Choroid plexus epithelial cell (primary cell): ENCODE measurements at places on chromosomes 13 and 19.

- DNase-seq: peak; percentile 76
Measured at GRCh38 chr13:45441633-45442032, 23.1 kb upstream of the COG3 start.

GRCh38 chr13:32165796-32166195 lies 134.2 kb downstream of the FRY start:
- DNase-seq: no peak

DNA sequence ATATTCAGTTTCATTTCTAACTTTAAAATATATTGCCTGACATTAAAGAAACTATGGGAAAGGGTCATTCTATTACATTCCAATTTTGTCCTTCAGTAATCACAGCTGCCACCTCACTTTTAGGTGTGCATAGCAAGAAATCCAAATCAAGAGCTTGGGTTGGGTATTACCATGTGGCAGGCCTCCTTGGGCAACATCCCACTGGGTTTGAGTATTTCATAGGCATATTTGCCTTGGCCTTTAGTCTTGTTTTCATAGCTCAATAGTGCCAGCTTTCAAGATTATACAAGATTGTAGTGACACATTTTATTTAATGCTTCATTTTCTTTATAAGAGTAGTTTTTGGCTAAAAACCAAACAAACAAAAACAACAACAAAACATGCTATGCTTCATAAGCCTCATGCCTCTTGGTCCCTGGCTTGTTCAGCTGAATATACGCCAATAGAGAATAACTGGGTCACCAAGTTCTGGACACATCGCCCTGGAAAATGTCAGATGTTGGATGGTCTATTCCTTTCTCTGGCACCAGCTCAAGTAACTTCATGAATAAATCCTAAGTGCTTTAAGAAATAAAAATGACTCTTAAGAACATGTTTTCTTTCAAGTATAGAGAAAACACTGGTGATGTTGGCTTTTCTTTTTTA lies 167.4 kb upstream of the STARD13 start:
- DNase-seq: no peak

DNA sequence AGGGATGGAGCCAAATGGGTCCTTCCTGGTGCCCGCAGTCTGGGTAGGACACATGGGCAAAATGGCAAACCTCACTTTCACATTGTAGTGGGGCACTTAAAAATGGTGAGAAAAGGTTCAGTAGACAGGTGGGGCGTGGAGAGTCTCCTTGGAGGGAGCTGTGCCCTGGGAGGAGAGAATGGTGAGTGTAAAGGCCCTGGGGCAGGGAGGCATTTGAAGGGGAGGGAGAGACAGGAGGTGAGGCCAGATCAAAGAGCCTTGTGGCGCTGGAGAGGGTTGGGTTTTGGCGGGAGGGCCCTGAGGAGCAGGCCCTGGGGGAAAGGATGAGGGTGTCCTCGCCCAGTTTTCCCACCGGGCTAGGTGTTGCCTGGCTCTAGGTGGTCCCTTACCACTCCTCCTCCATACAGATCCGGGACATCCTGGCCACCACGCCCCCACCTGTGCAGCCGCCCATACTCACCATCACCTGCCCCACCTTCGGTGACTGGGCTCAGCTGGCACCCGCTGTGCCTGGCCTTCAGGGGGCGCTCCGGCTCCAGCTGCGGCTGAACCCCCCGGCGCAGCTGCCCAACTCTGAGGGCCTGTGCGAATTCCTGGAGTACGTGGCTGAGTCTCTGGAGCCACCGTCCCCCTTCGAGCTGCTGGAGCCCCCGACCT lies 6.3 kb downstream of the MAP1S start:
- DNase-seq: no peak

- DNase-seq: no peak
Measured at GRCh38 chr19:55303477-55303876, 19.7 kb downstream of the BRSK1 start.

DNA sequence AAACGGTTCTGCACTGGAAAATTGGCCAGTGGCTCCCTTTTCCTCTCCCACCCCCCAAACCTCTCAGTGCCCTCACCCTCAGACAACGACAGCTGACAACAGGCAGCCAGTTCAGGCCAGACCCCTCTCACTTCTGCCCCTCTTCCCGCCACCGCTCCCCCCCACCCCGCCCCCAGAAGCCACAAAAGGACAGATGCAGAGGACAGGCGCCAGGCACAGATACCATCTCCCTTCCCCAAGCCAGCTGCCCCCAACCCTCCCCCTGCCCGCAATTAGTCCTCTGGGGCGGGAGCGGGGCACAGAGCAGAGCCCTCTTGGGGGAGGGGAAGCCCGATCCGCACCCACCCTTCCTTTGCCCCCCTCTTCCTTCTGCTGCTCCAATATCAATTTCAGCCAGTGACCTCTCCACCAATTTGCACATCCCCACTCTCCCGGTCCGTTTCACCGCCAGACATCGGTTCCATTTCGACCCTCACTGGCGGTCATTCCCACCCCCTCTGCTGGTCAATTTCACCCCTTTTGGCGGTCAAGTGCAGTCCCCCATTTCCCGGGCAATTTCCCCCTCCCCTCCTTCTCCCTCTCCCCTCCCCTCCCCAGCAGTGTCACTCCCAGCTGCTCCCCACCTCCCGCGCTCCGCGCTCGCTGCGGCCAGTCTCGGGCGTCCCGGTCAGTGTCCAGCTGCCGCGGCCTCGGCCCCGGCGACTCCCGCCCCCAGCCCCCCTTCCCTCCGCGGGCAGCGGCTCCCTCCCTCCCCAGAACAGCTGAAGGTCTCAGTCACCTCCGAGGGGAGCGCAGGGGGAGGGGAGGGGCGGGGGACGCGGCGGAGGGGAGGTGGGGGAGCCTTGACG lies at the start of gene SHD:
SHD (plus strand) TSS at position 848 of the 848 bp plus-strand sequence. CDS start 798 bp downstream, outside the sequence.
- DNase-seq: no peak

DNA sequence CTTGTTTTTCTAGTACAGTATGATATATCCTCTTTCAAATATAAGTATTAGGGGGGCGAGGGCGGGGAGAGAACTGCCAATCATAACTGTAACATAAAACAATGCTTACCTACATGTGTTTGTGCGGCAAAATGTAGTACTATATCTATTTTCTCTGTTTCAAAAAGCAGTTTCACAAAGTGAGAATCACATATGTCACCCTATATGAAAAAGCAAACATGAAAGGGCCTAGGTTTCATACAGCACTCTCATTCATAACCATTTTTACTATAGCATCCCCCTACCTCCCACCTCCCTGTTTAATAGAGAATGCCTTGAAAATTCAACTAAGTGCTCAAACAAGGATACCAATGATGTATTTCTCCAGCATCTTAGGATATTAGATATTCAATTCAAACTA lies 5.2 kb downstream of the TGDS start:
- no peak for DNase-seq

GRCh38 chr13:56332671-56333070 lies 808.0 kb upstream of the PRR20A start:
- DNase-seq: no peak

GRCh38 chr19:47549261-47549862 lies 23.6 kb downstream of the ZNF541 start:
- DNase-seq: no peak

- DNase-seq: no peak
Measured at GRCh38 chr13:40940841-40941240, 78.3 kb downstream of the ELF1 start.

DNA sequence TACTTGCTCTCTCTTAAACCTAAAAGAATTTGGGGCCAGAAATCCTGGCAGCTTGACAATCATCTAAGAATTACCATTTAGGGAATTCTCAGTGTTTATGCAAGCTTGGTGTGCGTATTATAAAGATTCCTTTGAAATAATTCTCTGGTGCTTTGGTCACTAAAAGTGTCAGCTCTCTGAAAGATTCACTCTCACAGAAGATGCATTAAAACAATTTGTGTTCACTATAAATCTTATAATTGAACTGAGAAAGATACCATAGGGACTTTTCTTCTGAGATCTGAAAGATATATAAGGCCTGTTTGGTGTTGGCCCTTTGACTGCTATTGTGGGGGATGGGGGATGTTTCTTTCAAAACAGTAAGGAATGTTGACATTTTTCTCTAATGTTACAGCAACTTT lies 27.3 kb downstream of the EPSTI1 start:
- peak; percentile 60 for DNase-seq

- DNase-seq: peak; percentile 82
Measured at GRCh38 chr19:1860042-1860775, 3.2 kb downstream of the KLF16 start.

DNA sequence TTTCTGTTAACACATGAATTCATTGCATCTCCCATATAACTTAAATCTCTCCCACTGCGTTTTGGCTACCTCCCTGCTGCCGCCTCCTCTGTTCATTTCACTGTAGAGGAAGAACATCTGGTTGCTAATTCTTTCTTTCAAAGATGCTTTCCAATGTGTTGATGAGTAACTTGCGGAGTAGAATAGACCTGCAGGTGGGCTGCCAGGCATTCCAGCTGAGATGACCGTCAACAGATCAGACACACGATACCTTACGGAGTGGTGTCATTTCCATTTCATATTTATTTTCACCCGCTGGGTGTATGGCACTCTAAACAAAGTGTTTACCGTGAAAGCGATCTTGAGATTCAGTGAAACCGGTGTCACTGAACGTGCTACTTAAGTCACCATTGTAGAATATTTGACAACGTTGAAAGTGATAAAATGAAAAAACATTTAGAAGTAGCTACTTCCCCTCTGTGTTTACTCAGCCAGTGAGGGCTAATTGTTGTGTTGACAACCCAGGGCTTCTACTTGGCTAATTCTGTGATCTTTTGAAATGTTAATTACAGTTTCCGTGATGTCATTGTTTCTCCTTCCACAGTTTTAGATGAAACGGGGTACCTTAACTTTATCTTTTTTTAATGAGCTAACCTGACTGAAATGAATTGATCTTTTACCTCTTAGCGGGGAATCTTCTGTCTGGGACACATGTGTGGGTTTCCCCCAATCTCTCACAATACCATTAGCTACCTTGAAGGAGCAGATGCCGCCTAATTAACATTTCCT lies 228.5 kb upstream of the ARGLU1 start:
- DNase-seq: no peak

DNA sequence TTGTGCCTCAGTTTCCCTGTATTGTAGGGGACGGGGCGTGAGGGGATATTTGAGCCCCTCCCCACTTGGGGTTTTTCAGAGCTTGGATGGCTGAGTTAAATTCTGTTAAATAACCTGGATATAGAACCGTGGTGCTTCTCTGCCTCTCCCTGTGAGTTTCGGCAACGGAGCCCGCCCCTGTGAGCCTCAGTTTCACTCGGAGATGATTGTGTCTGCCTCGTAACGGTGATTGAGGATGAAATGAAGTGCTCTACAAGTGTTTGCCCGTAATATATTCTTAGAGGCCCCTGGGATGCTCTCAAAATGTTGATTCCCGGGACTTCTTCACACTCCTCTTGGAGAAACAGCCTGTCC lies 509 bp downstream of the KXD1 start:
- peak; percentile 19 for DNase-seq

DNA sequence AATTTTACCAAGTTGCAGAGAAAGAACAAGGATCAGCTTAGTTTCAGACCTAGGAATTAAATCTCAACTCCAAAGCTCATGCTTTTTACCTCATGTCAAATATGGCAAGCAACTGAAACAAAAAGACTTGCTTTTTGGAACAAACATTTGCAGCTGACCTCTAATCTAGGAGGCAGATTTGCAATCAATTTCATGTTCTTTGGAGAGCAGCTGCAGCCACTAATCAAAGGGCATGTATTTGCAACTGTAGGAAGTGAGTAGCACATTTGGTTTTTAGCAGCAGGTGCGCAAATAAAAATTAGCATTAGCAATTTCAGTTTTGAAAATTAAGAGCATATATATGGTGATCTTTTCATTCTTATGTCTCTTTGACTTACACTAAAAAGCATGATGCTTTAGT lies 459.3 kb upstream of the SLC10A2 start:
- no peak for DNase-seq

GRCh38 chr13:69571606-69572323 lies 535.9 kb upstream of the ATXN8OS start:
- no peak for DNase-seq

GRCh38 chr19:55678121-55678671 lies 3.2 kb downstream of the EPN1 start:
- no peak for DNase-seq

- no peak for DNase-seq
Measured at GRCh38 chr19:49196527-49197240, 39.1 kb downstream of the TRPM4 start.

GRCh38 chr13:47066226-47066625 lies 169.4 kb upstream of the HTR2A start:
- DNase-seq: peak; percentile 43
